ENCODE measurements at places on chromosomes 16 and 17.

DNA sequence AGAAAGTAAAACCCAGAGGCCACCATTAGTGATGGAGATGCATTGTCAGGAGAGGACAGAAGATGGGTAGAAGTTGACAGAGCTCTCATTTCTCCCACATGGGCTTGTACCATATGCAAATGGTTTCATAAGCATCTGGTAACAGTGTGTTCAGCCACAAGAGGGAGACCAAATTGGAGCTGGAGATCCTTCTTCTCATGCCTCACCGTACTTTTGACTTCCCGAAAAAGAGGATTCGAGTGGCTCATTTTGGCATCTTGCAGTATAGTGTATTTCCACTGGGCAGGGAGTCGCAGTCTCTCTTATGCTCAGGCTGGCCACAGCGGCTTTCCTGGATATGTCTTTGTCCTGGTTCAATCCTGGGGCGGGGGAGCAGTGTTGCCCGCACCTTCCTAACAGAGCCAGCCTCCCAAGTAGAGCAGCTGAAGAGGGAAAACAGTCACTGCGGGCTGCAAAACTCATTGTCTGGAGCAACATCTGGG is 23.8 kb downstream of the TBC1D3B start:
- peak; percentile 45 for DNase-seq

DNA sequence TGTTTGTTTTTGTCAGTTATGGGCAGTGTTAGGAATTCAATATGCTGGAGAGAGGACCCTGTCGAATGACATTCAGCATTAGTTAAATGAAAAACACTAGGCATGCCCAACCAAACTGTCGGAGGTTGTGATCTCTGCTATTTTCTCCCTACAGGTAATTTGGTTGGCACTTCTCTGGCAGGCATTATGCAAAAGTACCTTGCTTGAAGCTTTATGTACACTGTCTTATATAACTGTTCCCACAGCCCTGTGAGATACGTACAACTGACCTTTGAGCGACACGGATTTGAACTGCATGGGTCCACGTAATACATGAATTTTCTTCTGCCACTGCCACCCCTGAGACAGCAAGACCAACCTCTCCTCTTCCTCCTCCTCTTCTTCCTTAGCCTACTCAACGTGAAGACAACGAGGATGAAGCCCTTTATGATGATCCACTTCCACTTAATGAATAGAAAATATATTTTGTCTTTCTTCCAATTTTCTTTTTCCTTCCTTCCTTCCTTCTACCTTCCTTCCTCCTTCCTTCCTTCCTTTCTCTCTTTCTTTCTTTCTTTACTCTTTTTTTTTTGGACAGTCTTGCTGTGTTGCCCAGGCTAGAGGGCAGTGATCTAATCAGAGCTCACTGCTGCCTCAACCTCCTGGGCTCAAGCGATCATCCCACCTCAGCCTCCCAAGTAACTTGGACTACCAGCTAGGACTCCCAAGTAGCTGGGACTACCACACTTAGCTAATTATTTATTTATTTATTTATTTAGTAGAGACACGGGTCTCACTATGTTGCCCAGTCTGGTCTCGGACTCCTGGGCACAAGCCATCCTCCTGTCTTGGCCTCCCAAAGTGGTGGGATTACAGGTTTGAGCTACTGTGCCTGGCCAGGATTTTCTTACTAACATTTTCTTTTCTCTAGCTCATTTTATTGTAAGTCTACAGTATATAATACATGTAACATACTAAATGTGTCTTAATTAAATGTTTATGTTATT is 77.3 kb downstream of the WIPI1 start:
- no peak for DNase-seq

DNA sequence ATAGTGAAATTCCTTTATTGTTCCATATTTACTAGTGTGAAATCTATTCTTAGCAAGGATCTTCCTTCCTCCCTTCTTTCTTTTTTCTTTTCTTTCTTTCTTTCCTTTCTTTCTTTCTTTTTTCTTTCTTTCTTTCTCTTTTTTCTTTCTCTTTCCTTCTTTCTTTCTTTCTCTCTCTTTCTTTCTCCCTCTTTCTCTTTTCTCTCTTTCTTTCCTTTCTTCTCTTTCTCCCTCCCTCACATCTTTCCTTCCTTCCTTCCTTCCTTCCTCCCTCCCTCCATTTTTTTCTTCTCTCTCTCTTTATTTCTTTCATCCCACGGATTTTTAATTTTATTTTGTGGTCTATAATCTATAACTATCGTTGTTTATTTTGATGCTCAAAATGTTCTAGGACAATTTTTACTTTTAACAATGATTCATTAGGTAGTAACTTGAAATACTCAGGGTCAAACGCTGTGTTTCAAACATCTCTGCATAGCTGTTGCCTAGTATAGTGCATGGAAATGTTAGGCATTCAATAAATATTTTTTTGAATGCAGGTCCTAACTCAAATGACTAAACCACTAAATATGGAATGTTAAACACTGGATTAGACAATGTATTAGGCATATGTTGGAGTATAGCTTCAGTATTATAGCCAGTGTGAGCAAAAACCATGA is 178.3 kb downstream of the MAP2K6 start:
- DNase-seq: peak; percentile 82

- DNase-seq: no peak
These were observed 90.0 kb downstream of the GNAO1 start for GRCh38 chr16:56281249-56281805.

DNA sequence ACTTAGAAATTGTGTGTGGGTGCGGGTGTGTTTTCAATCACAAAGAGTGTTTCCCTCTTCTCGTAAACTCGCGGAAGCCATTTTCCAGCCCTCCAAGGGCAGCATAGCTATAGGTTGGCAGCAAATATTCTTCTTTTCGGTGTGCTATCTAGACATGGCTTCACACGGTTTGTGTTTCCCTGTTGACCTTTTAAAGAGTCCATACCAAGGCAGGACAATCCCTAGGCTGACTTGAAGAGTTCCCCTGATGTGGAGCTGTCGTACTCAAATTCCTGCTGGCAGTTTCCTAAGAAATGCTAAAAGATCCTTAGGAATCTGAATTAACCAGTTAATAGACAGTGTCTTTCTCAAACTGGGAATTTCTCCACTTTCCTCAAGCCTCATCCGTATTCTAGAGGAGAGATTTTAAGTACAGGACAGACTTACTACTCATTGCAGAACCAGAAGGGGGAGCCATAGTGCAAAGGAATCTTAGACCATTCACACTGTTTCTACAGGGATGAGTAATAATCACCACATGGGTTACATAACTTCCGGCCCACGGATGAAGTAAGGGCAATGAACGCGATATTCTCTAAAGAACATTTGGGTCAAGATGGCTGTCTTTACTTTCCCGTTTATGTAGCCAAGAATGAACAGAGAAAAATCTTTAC is 288.6 kb upstream of the ELAC2 start:
- DNase-seq: peak; percentile 79

DNA sequence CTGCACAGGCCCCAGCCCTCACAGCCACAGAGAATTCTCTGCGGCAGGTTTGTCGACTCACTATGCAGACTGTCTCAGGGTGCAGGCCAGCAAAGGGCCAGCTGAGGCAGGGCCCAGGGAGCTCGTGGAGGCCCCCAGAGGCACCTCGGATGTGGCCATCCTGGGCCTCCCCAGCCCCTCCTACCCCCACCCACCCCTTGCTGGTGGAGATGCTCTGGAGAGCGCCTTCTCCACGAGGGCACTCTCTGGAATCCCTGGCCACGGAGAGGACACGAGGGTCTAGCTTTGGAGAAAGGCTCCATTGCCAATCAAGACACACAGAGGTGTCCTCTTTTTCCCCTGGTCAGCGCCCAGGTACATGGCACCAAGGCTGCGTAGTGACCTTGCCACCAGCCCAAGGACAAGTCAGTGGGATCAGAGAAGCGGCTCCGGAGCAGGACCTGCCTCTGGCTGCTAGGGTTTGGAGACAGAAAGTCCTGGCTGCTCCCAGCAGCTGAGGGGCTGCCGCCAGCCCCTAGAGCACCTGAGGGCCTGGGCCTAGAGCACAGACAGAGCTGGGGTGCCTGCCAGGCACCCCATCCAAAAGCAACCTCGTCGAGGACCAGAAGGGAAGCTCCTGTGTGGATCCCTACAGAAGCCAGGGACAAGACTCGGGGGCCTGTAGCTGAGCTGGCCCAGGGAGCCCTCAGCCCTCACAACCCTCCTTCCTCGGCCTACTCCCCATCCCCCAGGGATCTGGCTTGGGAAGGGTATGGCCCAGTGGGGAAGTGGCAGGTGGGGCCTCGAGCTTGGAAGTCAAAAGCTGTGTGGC is 18.7 kb downstream of the ARL2BP start:
- DNase-seq: no peak

- DNase-seq: no peak
These were observed 23.5 kb downstream of the SNN start for GRCh38 chr16:11691771-11692170.

GRCh38 chr17:71327376-71328059 is 793.3 kb upstream of the SOX9 start:
- peak; percentile 70 for DNase-seq

- DNase-seq: no peak
These were observed 21.7 kb downstream of the LRRC75A start for GRCh38 chr17:16470265-16470664.

GRCh38 chr16:11208916-11209665 is 46.9 kb downstream of the SOCS1 start:
- peak; percentile 24 for DNase-seq

GRCh38 chr17:48528153-48528935 is 2.5 kb downstream of the HOXB1 start:
- no peak for DNase-seq

DNA sequence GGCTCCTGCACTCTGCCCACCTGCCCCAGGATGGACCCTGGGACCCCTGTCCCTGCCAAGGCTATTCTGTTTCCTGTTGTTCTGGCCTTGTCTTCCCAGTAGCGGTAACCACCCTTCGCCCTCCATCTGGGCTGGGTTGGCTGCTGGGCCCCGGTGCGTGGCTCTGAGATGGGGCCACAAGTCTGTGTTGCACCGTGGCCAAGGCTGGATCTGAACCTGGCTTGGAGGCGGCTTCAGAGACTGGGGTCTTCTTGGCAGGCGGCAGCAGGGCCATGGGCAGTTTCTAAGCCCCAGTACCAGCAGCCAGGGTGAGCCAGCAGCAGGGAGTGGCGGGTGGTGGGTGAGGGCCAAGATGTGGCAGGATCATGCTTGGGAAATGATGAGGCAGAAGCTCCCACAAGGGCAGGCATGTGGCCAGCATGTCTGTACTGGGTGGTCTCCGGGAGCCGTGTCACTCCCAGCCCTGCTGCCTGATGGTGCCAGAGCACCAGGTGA is 12.6 kb downstream of the MAP2K3 start:
- peak; percentile 48 for DNase-seq

DNA sequence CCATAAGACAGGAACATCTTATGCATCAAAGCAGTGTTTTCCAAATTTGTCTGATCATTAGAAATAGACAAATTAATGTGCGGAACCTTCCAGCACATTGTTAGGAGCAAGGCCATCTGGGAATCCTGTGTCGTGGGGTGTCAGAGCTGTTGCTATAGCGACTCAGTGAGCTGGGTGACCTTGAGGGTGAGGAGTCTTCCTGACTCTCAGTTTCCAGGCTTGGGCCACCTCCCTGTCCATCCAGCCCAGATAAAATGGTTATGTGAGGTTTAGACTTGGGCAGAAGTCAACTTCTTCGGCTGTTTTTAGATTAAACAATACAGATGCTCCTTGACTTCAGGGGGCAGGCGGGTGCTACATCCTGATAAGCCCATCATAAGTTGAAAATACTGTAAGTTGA is 20.6 kb downstream of the MT1X start:
- DNase-seq: no peak

DNA sequence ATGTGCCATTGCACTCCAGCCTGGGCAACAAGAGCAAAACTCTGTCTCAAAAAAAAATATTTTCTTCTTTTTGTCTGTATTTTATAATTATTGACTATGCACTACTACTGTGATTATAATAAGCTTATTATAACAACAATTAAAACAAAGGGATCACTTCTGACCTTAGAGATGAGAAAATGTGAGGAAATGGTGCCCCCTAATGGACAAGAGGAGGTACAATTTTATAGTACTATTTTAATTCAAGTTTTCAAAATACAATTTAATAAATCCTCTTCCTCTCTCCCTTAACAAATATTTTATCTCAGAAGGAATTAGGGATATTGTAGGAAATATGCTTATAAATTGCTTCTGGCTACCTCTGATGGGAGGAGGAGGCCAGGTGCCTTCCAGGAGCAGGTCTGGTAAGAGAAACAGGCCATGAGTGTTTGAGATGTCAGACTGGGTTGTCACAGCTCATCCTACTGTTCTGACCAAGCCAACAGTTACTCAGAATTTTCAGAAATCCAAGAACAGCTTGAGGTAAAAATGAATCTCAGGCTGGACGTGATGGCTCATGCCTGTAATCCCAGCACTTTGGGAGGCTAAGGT is 14.0 kb downstream of the VPS53 start:
- peak; percentile 40 for DNase-seq

DNA sequence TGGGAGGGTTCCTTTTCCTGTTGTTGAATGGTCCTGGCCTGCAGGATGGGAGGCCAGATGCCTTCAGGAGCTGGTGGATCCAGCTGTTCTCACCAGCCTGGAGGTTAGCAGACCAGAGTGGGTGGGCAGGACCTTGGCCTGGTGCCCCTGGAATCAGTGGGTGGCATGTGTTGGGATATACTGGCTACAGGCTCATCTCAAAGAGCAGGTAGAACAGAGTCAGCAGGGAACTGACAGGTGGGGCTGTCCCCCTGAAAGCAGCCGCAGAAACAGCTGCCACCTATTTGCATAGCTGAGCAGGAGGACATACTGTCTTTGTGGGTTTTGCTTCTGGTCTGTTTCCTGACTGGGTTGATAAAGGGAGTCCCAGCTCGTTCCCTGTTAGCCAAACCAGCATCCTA is 144.1 kb downstream of the RAB11FIP4 start:
- no peak for DNase-seq

DNA sequence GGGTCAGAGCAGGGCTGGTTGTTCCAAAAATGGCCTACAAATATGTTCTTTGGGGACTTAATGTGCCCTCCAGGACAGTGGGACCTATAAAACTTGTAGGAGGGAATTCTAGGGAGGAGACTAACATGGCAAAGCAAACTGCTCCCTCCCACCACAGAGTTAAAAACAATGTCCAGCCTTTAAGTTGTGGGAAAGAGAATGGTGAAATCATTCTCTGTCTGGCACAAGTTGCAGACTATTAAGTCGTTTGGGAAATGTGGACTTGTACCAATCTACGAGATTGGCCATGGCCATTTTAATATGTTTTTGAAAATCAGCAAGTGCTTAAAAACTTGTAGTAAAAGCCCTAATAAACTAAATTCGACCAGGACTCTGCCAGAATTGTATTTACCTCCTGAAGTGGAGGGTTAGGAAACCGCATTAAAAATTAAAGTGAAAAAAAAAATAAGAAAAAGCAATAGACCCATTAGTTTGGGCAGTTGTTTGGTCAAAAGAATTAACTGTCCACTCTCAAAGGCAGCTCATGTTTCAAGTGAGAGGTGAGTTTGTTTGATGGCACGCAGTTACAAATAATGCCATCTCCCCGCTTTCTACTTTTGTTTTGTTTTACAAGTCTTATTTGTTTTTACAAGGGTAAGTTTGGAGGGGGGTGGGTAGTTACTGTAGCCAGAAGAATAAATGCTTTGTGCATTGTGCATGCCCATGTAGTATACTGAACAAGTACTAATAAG is 32.4 kb downstream of the ANKFN1 start:
- peak; percentile 65 for DNase-seq

GRCh38 chr16:14531101-14531500 is 99.0 kb downstream of the PARN start:
- no peak for DNase-seq
